ENCODE measurements at places on chromosomes 2 and 18.

GRCh38 chr2:135095591-135095990 is 43.5 kb downstream of the RAB3GAP1 start:
- no peak for DNase-seq

GRCh38 chr2:105697781-105698449 is 46.8 kb upstream of the NCK2 start:
- DNase-seq, result no peak

DNA sequence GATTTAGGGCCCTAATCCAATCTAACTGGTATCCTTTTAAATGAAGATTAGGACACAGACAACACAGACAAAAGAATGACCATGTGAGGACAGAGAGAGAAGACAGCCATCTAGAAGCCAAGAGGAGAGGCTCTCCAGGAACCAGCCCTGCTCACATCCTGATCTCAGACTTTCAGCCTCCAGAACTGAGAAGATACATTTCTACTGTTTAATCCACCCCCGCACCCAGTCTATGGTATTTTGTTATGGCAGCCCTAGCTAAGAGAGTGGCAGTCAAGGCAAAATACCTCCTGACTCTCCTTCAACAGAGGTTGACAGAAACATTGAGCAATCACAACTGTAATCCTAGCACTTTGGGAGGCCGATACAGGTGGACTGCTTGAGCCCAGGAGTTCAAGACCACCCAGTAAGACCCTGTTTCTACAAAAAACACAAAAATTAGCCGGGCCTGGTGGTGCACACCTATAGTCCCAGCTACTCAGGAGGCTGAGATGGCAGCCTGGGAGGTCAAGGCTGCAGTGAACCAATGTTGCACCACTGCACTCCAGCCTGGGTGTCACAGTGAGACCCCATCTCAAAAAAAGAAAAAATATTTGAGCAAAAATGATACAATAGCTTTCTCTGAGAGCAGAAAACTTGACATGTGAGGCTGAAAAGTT is 34.7 kb downstream of the WDR33 start:
- no peak for DNase-seq

- no peak for DNase-seq
Measured at GRCh38 chr2:69579536-69579935, 64.0 kb downstream of the AAK1 start.

GRCh38 chr2:162233197-162233596 is 10.0 kb downstream of the FAP start:
- no peak for DNase-seq

GRCh38 chr2:9206991-9207640 is 504 bp downstream of the ASAP2 start:
- no peak for DNase-seq

GRCh38 chr2:44707945-44708660 is 233.4 kb upstream of the SIX3 start:
- no peak for DNase-seq

DNA sequence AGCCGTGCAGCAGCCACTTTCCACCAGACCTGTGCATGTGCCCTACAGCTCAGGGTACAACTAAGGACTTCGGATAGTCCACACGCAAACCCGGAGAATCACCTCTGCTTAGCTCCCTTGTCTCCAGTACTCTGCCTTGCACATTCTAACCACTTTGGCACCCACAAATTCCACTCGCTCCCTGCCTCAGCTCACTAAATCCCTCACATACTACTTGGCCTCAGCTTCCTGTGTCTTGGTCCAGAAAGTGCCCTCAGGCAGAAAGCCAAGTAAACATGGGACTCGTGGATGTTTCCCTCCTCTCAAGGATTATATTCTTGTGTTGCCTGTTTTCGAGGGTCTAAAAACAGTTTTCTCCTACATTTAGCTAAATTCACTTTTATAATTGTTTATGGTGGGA is 157.8 kb upstream of the DAPL1 start:
- no peak for DNase-seq

- no peak for DNase-seq
Measured at GRCh38 chr2:26086155-26086637, 52.3 kb downstream of the RAB10 start.

GRCh38 chr2:171837736-171838135 is 56.3 kb downstream of the SLC25A12 start:
- DNase-seq, result no peak

- no peak for DNase-seq
Measured at GRCh38 chr2:207230261-207231105, 64.7 kb upstream of the KLF7 start.

DNA sequence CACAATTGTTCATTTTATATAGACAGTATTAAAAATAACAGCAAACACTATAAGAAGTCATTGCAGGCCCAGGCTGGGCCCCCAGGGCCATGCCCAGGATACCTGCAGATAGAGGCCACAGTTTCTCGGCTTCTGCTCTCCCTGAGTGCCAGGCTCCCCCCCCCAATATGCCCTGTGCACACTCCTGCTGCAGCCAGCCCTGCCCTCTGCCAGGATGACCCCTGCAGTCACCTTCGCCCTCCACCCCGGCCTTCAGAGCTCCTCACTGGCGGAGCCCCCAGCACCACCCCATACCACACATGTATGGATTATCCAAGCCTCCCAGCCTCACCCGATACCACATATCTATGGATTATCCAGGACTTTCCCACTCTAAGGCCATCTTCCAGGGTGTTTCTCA is 104.5 kb downstream of the TPO start:
- no peak for DNase-seq

- DNase-seq, result no peak
Measured at GRCh38 chr18:79070486-79070885, 1.3 kb downstream of the ATP9B start.

- DNase-seq, result no peak
Measured at GRCh38 chr2:70241340-70241739, 7.1 kb downstream of the TIA1 start.

DNA sequence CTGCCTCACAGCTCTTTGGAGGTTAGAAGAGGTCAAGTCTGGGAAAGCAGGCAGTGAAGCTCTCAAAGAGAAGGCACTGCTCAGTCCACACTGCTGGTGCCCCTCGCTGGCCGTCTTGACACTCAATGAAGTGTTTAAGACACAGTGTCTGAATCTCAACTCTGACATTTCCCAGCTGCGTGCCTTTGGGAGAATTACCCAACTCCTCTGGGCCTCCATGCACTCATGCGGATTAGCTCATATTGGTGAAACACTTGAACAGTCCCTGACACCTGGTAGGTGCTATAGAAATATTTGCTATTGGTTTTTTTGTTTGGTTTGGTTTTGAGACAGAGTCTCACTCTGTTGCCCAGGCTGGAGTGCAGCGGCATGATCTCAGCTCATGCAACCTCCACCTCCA is 281.0 kb downstream of the SRBD1 start:
- no peak for DNase-seq

DNA sequence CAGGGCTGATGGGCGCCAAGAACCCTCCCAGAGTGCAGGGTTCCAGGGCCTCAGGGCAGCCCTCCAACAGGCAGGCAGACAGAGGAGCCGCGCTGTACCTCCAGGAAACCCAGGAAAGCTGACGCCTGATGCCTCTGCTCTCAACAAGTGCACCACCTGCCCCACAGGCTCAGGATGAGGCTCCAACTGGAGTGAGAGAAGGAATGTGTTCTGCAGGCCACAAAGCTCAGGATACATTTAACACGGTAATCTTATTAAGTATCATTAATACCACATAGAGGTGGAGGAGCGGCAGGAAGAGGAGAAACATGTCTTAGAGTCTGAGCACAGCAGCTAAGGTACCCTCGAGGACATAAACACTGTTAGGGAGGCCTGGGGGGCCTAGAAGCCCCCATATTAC is 155.9 kb upstream of the CAPN13 start:
- no peak for DNase-seq

- DNase-seq, result no peak
Measured at GRCh38 chr2:67083951-67084350, 313.2 kb upstream of the ETAA1 start.

- no peak for DNase-seq
Measured at GRCh38 chr2:159549234-159549633, 67.1 kb downstream of the BAZ2B start.

GRCh38 chr18:56851774-56852173 is 200.6 kb downstream of the WDR7 start:
- no peak for DNase-seq

- no peak for DNase-seq
Measured at GRCh38 chr2:26850505-26850904, 2.6 kb downstream of the DPYSL5 start.

DNA sequence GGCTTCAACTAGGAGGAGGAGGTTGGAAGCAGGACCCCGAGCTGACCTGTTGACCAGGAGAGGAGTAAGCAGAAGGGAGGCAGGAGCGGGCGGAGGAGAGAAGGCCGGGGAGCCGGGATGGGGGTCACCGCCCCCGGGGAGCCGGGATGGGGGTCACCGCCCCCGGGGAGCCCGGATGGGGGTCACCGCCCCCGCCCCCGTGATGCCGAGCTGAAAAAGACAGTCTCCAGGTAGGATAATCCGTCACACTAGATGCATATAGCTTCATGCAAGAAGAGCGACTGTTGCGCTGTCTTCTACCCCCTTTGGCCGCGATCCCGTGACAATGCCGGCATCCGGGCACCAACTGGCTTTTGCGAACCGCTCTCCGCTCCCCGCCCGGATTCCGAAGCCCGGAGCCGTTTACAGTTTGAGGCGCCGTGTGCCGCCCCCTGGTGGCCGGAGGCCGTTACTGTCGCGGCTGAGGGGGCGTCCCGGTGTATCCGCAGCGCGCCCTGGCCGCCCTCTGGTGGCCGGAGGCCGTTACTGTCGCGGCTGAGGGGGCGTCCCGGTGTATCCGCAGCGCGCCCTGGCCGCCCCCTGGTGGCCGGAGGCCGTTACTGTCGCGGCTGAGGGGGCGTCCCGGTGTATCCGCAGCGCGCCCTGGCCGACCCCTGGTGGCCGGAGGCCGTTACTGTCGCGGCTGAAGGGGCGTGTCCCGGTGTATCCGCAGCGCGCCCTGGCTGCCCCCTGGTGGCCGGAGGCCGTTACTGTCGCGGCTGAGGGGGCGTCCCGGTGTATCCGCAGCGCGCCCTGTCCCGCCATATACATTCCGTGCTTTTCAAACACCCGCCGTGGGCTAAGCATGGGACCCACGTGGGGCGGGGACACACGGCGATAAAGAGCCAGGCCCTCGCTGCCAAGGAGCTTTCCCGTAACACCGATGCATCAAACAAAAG is 89.6 kb downstream of the ACTR3 start:
- no peak for DNase-seq

DNA sequence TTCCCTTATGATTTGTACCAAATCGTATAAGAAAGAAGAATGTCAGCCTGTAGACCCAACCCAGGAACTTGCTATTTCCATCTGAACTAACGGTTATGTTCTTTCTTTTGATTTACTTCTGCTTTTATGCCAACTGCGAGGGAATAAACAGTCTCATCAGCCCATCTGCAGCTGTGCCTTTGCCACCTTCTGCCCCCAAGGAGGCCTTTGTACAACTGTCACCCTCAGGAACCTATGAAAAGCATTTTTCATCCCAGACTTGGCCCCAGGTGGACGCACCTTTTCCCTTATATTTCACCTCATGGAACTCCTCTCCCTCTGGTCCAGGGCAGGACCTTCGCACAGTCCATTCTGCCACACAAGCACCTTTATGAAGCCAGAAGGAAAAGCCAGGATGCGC is 109.8 kb downstream of the AOX1 start:
- no peak for DNase-seq

- DNase-seq, result no peak
Measured at GRCh38 chr2:149290662-149291061, 39.7 kb upstream of the LYPD6 start.

DNA sequence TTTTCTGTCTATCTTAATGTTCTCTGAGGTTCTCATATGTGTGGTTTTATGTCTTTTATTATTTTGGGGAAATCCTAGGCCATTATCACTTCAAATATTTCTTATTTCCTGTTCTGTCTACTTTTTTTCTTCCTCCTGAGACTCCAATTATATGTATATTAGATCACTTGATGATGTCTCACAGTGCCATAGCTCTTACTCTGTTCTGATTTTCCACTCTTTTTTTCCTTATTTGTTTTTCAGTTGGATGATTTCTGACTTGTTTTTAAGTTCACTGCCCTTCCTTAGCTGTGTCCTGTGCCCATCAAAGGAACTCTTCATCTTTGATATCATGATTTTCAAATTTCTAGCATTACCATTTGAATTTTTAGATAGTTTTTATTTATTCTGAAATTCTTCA is 24.1 kb downstream of the FAM228B start:
- DNase-seq, result no peak

DNA sequence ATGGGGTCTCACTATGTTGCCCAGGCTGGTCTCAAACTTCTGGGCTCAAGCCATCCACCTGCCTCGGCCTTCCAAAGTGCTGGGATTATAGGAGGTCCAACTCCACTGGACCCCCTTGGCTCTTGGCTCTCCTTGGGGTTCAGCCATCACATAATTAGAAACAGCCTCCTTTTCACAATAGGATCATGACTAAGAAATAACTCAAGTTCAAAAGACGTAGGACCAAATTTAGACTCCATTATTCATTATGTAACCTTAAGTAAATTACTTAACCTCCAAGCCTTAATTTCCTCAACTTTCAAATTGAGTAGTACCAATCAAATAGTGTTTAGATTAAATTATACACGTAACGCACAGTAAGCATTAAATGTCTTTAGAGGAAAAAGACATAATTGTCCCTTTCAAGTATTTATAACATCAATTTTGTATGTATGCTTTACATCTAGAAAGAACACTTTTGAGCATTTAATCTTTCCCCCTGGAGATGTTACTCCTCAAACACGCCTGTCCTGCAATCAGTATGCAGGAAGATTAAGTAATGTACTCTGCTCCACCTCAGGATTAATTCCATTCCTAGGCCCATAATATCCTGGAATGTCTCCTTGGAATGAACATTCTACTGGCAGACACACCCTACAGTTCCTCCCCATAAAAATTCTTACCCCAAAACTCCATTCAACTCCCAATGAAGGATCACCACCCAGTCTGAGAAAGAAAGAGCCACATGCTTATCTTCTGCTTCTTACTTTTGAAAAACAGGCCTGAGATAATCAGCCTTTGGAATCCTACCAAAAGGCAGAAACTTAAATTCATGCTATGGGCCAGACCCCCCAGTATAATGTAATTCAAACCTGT is 49.1 kb downstream of the COBLL1 start:
- no peak for DNase-seq

- DNase-seq, result no peak
Measured at GRCh38 chr2:222304737-222305515, 6.1 kb upstream of the PAX3 start.

DNA sequence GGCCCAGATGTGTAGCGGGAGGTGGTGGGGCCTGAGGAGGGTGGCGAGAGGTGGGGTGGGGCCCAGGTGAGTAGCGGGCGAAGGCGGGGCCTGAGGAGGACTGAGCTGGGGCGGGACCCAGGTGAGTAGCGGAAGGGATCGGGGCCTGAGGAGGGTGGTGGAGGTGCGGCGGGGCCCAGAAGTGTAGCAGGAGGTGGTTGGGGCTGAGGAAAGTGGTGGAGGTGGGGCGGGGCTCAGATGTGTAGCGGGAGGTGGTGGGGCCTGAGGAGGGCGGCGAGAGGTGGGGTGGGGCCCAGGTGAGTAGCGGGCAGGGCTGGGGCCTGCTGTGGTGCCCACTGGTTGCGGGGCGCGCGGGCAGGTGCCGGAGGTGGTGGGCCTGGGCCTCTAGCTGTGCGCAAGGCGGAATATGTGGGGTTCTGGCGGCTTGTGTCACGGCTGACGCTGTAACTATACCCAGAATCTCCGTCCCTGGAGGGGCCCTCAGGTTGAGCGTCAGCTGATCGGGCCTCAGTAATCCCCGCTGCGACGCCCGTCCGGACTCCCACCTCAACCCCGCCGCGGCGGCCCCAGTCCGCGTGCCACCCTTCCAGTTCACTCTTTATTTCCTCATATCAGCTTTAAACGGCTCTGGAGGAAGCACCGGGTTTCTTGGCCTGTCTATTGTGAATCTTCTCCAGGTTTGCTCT is 866 bp upstream of the SF3B6 start:
- DNase-seq, result no peak
